Stimulated activated CD4-positive, alpha-beta T cell treated with anti-CD3 and anti-CD28 coated beads, Interleukin-2, amount 100 ng/mL, for 24 hours (primary cell): ENCODE measurements at places on chromosomes 3 and 15.

GRCh38 chr3:117097351-117097750 lies 387.8 kb downstream of the TUSC7 start:
- no peak for DNase-seq

DNA sequence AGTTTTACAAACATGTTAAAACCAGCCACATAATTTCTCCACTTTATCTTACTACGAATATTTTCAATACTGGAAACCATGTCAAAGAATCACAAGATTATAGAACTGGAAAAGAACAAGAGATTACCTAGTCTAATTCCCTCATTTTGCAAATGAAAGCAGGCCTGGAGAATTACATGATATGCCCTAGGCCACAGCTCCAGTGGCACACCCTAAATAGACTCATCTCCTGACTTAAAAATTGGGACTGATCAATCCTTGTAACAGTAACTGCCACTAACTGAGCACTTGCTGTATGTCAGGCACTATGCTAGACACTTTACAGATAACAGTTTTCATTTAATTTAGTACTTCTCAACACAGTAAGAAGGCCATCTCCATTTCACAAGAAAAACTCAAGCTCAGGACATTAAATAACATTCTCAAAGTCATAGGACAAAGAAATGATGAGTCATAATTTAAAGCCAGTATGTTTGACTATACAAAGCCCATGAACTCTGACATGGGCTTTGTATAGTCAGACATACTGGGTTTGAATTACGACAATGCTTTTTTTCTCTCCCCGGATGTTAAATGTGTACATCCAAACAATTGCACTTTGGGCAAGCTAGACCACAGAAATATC lies 9.4 kb downstream of the IGSF11 start:
- DNase-seq, result no peak

DNA sequence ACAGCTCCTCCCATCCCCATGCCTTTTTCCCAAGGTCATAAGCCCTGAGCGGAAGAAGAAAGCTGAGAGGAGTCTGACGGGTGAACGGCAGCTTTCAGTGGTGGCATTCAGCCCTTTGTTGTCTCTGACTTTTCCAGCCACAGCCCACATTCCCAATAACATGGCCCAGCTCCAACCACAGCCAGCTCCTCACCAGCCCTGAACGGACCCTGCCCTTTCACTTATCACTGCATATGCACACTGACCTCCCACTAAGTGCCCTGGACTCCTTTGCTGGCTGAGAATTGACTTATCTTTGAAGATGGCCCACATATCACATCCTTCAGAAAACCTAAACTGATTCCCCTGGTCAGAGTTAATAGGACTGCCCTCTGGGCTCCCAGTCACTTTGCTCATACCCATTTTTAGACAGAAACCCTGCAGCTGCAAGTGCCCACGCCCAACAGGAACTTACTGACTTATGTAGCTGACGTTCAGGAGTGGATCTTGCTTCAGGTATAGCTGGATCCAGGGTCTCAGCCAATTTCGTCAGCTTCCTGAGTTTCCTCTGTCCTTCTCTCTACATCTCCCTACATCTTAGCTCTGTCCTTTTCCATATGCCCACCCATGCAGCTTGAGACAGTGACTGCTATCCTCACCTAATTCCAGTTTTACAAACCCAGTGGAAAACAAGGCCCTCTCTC lies 348.5 kb upstream of the PROK2 start:
- DNase-seq, result no peak

DNA sequence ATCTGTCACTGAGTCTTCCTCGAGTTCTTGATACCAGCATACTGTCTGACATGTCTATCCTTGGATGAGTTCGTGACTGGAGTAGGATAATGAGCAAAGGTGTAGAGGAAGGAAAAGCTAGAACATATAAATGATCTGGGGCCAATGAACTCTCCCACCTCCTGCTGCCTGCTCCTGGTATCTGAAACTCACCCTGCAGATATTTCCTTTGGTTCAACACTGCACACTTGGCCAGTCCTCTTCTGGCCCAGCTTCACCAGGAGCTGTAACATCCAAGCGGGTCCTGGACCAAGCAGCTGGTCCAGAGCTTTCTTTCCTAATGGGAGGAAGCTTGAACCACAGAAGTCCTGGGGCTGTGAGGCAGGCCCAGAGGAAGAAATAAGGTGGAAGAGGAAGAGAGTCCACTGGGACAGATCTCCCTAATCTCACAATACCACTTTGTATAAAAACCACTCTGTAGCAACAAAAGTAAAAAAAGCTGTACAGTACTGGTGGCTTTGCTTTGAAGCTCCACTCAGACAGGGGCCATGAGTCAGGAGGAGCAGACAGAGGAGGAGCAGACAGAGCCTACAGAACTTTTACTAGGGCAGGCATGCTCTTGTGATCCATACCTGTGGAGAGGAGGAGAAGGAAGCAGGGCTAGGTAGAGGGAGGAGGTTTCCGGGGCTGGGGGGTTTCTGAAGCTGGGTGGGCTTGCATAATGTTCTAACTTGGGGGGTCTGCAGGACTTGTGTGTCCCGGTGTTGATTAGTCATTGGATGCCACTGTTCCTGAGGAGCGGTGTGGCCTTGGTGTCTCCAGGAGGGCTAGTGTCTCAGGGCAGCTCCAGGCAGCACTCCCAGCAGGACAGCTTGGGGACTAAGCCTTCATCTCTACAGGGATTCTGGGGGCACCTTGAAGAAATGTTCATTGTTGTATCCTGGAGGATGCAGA lies 166.9 kb downstream of the ABHD5 start:
- DNase-seq, result no peak

- DNase-seq, result no peak
These were observed 2.8 kb downstream of the FOXB1 start for GRCh38 chr15:60006873-60007272.

GRCh38 chr3:86723433-86723832 lies 267.5 kb downstream of the VGLL3 start:
- DNase-seq, result no peak

GRCh38 chr3:109224333-109224732 lies 87.8 kb downstream of the C3orf85 start:
- DNase-seq, result peak; percentile 9

- no peak for DNase-seq
These were observed 49.4 kb upstream of the SYNPR start for GRCh38 chr3:63228677-63229076.

GRCh38 chr3:11272906-11273574 lies 843 bp downstream of the ATG7 start:
- DNase-seq, result no peak
